ENCODE measurements at places on chromosomes 6 and 20.

GRCh38 chr6:12504325-12504966 lies 212.1 kb upstream of the PHACTR1 start:
- no peak for DNase-seq

GRCh38 chr20:12014736-12015135 lies 97.0 kb downstream of the BTBD3 start:
- DNase-seq: no peak

GRCh38 chr6:41157323-41157722 lies 3.2 kb upstream of the TREML1 start:
- DNase-seq: no peak

DNA sequence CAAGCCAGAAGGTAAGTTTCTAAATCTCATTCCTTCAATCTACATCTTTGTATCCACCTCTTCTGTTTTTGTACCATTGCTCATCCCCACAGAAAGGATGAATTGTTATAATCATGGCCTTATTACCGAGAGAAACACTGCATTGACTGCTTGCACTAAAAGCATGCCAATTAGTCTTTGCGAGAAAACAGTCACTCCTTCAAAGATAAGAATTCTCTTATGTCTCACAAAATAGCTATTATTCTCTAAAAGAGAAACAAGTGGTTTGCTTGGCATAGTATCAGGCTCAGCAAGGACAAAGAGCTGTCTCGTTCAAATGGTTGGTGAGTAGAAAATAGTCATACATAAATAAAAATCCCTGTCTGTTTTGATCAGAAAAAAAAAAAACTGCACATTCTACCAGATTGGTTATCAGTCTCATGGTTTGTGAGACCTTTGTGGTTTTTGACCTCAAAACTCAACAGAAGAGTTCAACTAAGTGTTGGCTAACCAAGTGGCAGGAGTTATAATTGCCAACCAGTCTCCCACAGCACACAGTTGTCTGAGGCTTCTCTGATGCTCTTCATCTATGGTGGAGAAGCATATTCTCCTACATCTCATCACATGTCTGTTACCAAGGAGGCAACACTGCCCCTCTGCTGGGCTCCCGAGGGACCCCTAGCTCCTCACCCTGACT lies 35.1 kb upstream of the ARMH2 start:
- DNase-seq: no peak

- no peak for DNase-seq
Measured at GRCh38 chr20:52978851-52979250, 6.7 kb downstream of the TSHZ2 start.

DNA sequence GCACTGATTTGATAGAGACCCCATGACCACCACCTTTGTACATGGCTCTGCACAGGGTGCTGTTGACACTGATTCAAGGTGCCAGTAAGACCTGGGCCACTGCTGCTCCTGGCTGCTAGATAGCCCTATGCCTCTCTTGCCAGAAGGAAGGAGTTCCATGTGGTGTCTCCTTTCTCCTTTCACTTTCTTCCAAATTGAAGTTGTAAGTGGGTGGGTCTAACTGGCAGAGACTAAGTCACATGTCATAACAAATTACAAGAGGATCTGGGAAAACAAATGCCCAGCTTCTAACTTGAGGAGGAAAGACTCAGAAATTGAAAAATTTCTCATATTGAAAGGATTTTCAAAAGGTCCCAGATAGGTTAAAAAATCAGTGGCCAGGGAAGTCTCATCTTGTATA lies 116.8 kb downstream of the TFAP2B start:
- DNase-seq: no peak

- DNase-seq: no peak
Measured at GRCh38 chr6:2990248-2990931, 9.3 kb upstream of the NQO2 start.

- DNase-seq: no peak
Measured at GRCh38 chr6:16747232-16748024, 13.8 kb downstream of the ATXN1 start.

DNA sequence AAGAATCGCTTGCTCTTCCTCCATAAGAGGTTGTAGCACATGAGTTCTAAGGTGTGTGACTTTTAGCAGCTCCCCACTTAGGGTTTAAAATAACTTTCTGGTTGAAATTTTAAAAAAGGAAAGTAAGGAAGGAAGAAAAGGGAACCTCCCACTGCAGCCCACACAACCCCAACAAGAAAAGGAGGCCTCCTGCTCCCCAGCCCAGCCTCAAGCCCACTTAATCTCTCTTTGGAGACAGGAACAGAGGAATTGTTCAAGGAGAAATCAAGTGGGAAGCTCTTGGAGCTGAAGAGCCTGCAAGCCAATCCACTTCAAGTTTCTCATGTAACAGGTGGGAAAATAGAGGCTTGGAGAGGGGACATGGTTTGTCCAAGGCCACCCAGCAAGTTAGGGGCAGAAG lies 39.1 kb upstream of the PREX1 start:
- no peak for DNase-seq

GRCh38 chr6:113481458-113481857 lies 375.7 kb upstream of the MARCKS start:
- DNase-seq: no peak

DNA sequence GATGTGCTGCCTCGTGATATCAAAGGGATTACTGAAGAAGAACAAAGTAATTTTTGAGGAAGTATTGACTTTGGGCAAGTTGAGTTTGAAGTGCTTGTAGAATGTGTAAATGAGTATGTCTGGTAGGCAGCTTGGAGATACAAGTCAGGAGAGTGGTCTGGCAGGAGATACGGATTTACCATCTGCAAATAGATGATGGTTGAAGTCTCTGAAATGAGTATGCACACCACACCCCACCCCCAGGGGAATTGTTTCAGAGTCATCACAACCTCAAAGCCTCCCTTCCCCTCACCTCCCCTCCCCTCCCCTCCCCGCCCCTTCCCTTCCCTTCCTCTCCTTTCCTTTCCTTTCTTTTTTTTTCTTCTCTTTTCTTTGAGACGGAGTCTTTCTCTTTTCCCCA lies 16.4 kb upstream of the MCUR1 start:
- DNase-seq: no peak
